ENCODE measurements at places on chromosomes 3 and 15.

GRCh38 chr3:15243822-15244482 is 37.9 kb downstream of the CAPN7 start:
- DNase-seq, result no peak

DNA sequence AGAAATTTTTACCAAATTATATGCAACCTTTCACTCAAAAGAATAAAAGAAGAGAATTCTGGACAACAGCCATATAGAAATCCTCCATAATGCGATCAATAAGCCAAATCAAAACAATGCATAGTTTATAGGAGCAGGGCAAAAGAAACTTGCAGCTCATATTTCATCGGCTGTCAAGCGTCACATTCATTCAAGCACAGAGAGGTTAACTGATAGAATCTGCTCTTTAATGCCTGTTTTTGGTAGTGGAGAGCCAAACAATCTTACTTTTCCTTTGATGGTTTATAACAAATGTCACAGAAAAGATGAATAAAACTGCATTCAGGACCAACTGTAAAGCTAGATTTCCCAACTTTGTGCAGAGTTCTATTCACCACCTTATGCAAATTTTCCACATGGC is 35.4 kb downstream of the PRTG start:
- no peak for DNase-seq

DNA sequence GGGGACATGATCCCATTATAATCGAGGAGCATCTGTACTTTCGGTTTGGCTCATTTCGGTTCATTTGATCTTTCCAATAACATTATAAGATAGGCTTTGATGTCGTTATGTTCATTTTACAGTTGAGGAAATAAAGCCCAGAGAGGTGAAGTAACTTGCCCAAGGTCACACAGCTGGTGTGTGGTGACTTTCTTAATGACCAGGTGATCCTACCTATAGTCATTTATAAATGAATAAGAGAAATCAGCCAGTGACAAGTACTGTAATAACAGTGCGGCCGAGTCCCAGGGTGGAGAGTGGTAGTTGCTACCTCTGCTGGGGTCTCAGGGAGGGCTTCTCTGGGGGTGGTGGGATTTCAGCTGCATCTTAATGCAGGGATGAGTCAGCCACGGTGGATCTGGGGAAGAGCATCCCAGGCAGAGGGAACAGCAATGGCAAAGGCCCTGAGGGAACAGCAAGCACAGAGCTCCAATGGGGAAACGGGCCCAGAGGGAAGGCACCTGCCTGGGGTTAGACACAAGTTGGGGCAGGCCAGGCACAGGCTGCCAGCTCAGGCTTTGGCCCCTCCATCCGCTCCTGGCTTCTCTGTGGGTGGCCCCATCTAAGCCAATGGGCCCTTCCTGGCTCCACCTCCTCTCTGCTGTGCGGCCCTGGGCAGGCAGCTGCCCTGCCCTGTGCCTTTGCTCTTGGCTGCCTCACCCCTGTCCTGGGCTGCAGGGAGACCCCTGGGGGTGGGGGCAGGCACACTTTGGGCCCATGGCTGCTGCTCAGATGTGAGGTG is 1.1 kb upstream of the FBLN2 start:
- DNase-seq, result no peak

- DNase-seq, result no peak
These were observed 19.8 kb downstream of the IQSEC1 start for GRCh38 chr3:13053420-13053819.

DNA sequence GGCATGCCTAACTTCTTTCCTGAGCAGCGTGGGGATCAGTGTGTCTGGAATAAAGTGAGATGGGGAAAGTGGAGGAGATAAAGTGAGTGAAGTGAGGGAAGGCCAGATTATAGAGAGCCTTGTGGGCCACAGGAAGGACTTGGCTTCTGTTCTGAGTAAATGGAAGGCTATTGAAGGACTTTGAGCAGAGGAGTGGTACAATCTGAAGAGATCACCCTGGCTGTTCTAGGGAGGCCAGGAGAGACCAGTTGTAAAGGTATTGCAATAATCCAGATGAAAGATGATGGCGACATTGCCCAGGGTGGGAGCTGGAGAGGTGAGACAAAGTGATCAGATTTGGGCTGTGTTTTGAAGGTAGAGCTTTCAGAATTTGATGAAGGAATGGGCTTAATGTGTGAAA is 46.8 kb upstream of the NEO1 start:
- DNase-seq, result no peak

DNA sequence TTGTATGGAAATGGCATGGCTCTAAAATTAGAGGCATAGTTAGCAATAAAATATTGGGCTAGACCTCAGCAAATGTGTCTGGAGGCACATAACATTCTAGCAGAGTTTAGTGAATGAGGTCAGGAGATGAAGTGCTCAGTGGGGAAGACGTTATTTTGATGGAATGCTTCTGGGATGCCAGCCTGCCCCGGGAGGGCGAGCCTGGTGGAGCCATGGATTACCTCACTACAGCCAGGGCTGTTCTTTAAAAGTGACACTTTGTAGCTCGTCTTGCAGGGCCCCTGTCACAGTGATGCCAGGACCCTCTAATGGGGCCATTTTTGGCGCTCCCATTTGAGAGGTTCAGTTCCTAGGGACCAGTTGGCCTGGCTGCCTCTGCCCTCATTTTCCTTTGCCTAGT is 48.5 kb downstream of the PXYLP1 start:
- peak; percentile 26 for DNase-seq

- peak; percentile 68 for DNase-seq
These were observed 8.2 kb downstream of the SLC6A6 start for GRCh38 chr3:14410503-14411165.

GRCh38 chr3:114214542-114215341 is 22.6 kb downstream of the ZNF80 start:
- no peak for DNase-seq

All from NCI-H226 (cell line).